ENCODE measurements at places on chromosomes 1 and 21.

DNA sequence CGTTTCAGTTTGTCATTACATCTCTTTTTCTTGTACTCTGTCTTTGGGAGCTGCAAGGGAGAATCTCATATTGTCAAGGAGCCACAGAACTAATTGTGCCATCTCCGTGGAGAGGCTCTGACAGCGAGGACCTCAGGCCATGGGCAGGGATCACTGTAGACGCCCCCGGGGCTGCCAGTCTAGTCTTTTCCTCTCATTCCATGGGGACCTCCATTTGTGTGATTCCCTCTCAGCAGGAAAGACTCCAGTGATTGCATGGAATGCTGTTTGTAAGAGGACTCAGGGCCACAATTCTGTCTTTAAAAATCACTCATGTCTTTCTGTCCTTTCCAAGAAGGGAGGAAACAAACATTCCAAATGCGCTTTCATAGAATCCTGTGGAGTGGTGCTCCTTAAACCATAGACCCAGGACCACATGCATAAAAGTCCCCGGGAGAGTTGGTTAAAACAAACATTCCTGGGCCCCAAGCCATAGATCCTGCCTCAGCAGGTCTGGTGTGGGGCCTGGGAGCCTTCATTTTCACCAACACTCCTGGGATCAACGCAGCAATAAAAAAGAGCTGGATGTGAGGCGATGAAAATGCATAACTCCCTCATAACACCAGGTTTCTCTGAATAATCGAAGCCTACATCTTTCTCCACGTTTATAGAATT, 104.5 kb downstream of the ZP4 start:
- DNase-seq = no peak

- DNase-seq = peak; percentile 8
Measured at GRCh38 chr21:18369115-18369514, 34.5 kb downstream of the TMPRSS15 start.

DNA sequence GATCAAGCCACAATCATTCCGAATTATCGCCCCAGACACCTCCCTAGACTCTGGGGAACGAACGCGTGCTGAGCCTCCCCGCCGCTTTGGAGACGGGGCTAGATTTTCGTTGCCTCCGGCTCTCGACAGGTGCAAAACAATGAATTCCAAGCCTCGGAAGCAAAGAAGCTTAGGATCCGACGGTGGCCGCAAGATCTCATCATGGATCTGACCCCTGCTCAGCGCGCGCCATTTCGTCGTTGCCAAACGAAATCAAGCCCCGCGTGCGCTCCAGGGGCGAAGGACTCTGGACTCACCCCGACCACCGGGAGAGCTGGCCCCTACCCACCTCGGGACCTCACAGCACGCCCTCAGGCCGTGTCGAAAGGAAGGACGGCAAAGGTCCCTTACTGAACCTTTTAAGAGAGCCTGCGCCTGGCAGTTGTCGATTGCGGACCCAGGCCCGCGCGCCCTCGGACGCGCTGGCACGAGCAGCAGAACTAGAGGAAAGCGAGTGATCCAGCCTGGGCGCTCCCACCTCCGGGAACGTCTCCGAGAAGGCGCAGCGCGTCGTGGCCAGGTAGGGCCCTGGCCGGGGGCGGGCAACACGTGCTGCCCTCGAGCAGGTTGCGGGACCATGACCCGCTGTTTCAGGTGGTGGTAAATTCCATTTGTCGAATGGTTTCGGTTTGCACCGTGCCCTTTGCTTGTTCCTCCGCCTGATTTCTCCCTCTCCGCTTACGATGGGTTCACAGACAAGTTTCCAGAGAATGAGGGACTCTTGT, 1.6 kb upstream of the RUNX3 start:
- no peak for DNase-seq

- DNase-seq = no peak
Measured at GRCh38 chr21:32803651-32804050, 32.1 kb upstream of the PAXBP1 start.

DNA sequence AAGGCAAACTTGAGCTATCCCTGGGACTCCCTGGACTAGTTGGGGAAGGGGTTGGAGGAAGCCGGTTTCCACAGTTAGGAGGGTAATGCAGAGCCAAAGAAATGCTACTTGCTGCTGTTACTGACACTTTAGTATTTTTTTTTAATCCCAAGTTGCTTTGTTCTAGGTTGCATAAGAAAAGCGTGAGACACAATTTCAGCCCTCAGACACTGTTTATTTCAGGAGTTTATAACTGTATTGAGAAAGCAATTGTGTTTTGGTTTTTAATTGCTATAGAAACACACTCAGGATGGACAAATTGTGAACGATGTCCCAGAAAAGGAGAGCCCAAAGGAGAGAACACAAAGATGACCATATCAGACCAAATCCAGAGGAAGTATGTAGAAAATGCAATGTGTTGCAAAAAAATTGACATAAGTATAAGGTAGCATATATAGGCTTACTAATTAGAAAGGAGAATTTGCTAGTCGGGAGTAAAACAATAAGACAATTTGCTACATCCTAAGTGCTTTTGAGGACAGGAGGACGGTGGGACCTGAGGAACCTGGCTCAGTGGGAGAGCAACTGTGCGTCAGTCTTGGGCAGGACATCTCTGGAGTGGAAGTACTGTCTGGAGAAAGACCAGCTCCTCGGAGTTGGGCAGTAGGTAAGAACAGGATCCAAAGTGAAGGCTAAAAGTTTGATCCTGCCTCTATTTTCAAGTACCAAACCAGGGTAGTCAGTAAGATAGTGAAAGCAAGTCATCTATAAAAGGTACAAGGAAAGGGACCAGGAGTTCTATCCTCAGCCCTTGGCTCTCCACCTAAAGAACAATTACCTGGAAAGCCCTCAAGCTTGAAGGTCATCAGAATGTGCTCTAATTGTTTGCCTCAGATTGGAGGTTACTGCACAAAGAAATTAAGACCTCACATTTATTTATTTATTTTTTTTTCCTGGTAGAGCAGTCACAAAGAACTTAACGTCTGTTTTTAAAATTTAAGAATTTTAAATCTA, 39.9 kb downstream of the DIPK1A start:
- no peak for DNase-seq
